Stimulated activated CD8-positive, alpha-beta memory T cell treated with anti-CD3 and anti-CD28 coated beads, Interleukin-2, amount 100 ng/mL, for 48 hours (primary cell): ENCODE measurements at places on chromosomes 12 and 14.

DNA sequence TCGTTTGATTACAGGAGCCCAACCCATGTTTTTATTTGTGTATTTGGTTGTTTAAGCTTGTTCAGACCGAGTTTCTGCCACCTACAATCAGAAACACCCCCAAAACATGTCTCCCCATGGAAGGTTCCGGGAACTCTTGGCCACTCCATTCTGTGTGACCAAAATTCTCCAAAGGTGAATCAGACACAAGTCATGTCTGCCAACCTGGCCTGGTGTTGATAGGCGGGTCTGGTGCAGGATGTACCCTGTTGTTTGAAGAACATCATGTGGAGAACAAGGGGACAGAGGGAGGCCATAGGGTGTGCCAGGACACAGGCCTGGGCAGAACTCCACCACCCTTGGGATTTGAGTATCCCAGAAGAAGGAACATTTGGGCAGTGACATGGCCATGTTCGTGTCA, 147.1 kb upstream of the MYL2 start:
- no peak for DNase-seq

DNA sequence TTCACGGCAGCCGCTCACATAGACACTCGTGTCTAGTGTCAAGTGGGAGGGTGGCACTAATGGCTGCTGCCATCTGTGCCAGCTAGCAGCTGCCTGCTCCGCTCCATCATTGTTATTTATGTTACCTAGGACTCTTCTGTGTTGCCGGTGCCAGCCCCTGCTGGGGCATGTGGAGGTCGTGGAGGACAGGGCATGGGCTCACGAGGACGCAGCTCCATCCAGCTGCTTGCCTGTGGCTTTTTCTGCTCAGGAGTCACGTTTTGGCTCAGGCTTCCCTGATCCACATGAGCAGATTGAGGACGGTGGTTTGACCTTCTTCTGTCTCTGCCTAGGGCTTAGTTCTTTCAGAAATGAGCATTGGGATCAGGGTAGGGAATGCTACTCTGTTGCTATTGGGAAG, 31.2 kb downstream of the TPCN1 start:
- DNase-seq: no peak

- DNase-seq: no peak
Measured at GRCh38 chr14:81534510-81535074, 939 bp upstream of the SEL1L start.

DNA sequence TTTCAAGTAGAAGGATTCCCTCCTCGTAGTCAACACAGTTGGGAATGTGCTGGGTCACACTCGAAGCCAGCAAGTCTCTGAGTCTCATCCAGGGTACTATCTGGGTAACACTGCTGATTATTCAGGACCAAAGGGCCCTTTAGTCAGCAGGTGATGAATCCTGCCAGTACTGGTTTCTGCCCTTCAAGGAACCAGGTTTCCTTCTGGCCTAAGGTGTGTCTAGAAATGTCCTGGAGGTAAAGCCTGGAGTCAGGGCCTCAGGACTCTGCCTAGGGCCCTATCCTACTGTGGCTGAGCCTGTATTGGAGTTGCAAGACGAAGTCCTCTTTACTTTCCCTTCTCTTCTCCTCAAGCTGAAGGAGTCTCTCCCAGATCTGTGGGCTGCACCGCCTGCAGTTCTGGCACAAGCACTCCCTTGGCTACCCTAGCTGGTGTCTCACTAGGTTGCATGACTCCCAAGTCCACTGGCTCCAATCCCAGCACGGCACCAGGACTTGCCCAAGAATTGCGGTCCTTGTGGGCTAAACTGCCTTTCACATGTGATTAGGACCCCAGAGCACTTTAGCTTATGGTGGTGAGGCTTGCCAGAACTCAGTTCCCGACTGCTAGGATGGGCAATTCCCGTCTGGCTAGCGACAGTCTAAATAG, 193.7 kb upstream of the PDE3A start:
- DNase-seq: no peak

DNA sequence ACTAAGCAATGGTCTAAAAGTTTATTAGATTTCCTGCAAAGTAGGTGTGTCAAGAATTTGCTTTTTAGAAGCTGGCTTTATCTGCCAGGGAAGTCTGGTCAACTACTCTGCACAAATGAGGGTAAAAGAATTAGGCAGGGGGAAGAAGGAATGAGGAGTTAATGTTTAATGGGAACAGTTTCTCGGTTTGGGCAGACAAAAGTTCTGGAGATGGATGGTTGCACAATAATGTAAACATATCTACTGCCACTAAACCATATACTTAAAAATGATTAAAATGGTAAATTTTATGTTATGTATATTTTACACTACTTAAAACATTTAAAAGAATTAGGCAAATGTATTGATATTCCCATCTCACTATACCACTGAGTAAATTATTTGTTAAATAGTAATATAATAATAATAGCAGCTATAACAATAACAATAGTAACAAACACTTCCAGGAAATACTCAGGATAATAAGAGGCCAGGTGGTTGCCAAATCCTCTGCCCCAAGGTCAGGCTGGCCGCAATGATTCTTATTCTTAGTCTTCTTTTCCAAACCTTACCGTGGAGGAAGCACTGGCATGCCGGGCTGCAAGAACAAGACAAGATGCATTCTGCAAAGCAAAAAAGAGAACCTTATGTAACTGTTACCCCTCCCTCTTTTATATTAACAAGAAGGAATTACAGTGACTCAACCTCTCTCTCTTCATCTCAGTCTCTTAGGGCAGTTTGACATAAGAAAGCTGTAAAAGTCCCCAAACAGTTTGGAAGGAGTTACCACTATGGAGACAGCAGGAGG, 13.9 kb downstream of the CS start:
- no peak for DNase-seq

GRCh38 chr14:101721111-101721510, 40.4 kb upstream of the PPP2R5C start:
- no peak for DNase-seq

GRCh38 chr12:98020376-98020775, 495.0 kb upstream of the TMPO start:
- DNase-seq: no peak
